ENCODE measurements at places on chromosomes 4 and X.

- H3K4me3 ChIP-seq: no peak overlapping the region
- H3K4me1 ChIP-seq: no peaks in the 10 kb centered on the region
- H3K27me3 ChIP-seq: no peaks in the 10 kb centered on the region
- no peaks in the 10 kb centered on the region for H3K36me3 ChIP-seq
- no peak for DNase-seq
- no peak overlapping the region for H3K27ac ChIP-seq
Measured at GRCh38 chrX:54483946-54484345, 12.1 kb downstream of the FGD1 start.

DNA sequence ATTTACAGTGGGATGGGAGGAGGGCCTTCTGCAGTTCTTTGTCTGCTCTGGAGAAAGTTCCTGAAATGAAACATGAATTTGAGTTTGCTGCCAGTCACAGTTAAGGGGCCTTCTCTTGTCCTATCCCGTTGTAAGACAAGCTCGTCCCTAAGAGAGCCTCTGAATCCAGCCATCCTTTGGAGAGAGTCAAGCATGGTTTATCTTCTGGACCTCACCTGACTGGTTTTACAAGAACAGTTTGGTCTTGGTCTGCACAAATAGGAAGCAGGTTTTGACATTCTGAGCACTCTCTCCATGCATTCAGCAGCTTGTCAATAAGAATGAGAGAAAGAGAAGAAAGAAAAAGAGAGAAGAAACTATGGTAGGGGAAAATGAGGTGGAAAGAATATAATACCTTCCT, 20.4 kb upstream of the TENM3 start:
- no peak for DNase-seq
- peaks cover 3% of the 10 kb centered on the region for H3K27me3 ChIP-seq
- no peak overlapping the region for H3K27ac ChIP-seq
- H3K4me3 ChIP-seq: no peak overlapping the region
- H3K4me1 ChIP-seq: no peaks in the 10 kb centered on the region

GRCh38 chrX:136665258-136665900, 17.4 kb downstream of the CD40LG start:
- no peak for DNase-seq
- H3K4me3 ChIP-seq: no peak overlapping the region
- H3K4me1 ChIP-seq: no peaks in the 10 kb centered on the region
- H3K27me3 ChIP-seq: no peaks in the 10 kb centered on the region
- H3K36me3 ChIP-seq: peaks cover 21% of the 10 kb centered on the region

DNA sequence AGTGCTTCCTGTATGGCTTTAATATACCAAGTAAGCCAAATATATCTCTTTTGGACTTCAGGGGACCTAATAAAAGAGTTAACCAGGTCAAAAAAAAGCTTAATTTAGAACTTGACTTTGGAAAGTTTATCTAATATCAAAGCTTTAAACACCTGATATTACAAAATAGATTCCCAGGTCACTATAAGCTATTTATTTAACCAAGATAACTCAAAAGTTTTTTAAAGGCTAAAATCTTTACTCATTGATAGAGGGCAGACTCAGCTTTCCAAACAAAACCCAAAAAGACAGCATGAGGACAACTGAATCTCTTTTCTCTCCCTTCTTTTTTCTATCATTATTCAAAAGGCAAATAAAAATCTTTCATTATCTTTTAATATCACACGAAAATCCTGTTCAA, 19.5 kb downstream of the NUDT11 start:
- no peaks in the 10 kb centered on the region for H3K4me1 ChIP-seq
- no peak overlapping the region for H3K4me3 ChIP-seq
- no peak for DNase-seq
- no peaks in the 10 kb centered on the region for H3K36me3 ChIP-seq
- no peaks in the 10 kb centered on the region for H3K27me3 ChIP-seq
- H3K27ac ChIP-seq: no peak overlapping the region

DNA sequence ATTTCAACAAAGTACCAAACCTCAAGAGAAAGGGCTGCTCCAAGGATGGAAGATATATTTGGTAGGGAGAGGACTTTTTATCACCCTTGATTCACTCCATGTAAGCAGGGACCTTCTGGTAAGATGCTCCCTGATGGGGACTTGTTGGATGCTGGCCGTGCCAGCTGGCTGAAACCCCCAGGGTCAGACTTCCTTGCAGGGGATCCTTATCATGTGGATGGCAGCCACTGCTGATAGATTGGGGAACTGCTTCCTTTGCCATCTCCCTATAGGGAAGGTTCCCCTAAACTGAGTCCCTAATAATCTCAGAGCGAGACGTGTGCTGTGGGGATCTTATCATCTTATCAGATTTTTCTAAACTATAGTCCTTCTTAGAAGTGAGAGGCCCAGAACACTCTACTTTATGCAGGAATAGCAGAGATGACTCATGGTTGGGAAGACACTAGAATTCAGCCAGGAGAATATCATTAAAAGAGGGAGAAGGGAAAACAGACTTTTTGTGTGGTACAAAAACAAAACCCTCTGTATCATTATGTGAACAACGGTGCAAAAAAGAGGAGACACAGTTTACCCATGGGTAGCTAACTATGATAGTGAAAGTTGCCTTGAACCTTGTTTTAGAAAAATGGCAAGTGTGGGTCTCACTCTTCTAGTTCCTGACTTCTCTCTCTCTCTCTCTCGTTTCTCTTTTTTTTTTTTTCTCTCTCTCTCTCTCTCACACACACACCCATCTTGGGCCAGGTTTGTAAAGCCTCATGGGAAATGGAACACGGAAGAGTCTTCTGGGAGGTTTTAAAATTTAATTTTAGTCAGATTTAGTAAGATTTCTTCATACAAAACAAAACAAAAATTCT, 16.1 kb downstream of the RHOH start:
- no peak overlapping the region for H3K27ac ChIP-seq
- no peak overlapping the region for H3K4me3 ChIP-seq
- H3K36me3 ChIP-seq: no peaks in the 10 kb centered on the region

All from lower lobe of right lung (tissue), 2 donors.